ENCODE measurements at places on chromosomes 5 and 9.

GRCh38 chr9:5364294-5365024, 24.8 kb upstream of the RLN1 start:
- DNase-seq = no peak

DNA sequence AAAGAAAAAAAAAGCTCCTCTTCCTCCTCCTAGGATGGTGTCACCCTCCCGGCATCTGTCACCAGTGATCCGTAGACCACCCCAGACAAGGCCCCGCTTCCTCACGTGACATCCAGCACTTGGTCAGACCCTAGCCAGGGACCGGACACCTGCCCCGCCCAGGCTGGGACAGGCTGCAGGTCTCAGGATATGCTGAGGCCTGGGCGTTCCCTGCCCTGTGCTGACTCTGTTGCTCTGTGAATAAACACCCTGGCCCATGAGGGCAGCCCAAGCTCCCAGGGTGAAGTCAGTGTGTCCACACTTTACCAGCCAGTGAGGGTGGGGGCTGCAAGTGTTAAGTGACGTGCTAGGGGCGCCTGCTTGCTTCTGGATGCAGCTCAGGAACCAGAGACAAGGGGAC, 5.6 kb downstream of the EDF1 start:
- no peak for DNase-seq

GRCh38 chr5:140857177-140857986, 1.7 kb downstream of the PCDHA10 start:
- DNase-seq = no peak

DNA sequence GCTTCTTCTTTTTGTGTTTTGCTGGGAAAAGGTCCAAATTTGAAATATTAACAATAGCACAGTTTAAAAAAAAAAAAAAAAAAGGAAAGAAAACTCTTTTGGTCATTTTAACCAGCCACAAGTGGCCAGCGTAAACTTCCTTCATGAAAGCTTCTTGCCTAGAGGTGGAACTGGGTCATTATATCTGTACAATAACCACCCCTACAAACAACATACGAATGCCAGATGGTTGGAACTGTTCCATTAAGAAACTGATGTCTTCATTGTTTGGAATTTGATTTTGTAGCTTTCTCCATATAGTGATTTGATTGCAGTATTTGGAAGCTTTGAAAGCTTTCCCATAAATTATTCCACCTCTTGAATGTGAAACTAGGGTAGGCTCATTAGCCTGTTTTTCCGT, 18.3 kb upstream of the LPAR1 start:
- no peak for DNase-seq

GRCh38 chr5:115469904-115470516, 74.6 kb downstream of the FEM1C start:
- DNase-seq = no peak

GRCh38 chr9:4706971-4707622, 27.7 kb downstream of the CDC37L1 start:
- peak; percentile 34 for DNase-seq

DNA sequence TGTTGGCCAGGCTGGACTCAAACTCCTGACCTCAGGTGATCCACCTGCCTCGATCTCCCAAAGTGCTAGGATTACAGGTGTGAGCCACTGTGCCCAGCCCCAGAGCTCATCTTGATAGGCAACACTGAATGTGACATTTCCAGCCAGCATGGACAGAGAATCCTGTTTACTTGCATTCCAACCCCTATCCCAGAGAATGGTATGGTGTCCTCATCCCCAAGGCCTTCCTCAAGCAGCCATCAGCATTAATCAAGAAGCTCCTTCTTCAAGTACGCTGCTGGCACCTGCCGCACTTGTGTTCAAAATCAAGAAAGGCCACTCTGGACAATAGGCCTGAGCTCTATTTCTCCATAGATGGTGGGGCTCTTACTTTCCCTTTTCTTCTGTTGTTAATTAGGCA, 40.2 kb downstream of the STARD4 start:
- no peak for DNase-seq

GRCh38 chr9:38058452-38059232, 10.4 kb downstream of the SHB start:
- DNase-seq = peak; percentile 18

Measured in hematopoietic multipotent progenitor cell treated with erythropoietin and hydrocortisone succinate and interleukin-3 and kit ligand, for 6 days (in vitro differentiated cells).